Peyer's patch (tissue), 4 donors: ENCODE measurements at places on chromosomes 5 and 9. TPM values are rescaled to one million over a fixed set of nuclear protein-coding genes. Genes with fewer than 3 reads are reported as not detected.

ACSL6 gene
- 1.1 TPM for total RNA-seq

CDX1 gene
- 429 TPM for total RNA-seq

GABRG2 gene
- not detected for total RNA-seq

KLF4 gene
- total RNA-seq, result 170 TPM

PCDHB5 gene
- total RNA-seq, result not detected

ADGRV1 gene
- total RNA-seq, result 2.4 TPM

CDH18 gene
- not detected for total RNA-seq

AQP3 gene
- total RNA-seq, result 194 TPM

DNA sequence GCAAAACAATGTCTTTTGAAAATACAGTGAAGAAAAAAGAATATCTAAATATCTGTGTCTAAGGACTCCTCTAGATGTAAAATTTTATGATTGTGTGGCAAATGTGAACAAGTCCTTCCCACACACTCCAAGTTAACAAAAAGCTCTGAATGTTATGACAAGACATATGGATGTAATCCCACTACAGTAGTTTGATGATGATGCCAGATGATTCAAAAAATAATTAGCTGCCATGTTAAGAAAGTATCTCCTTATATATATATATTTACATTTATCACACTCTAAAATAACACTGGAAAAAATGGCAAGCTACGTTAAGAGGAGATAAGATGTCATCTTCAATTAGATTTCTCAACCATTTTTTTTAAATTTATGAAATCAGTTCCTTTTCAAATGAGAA is 178.5 kb downstream of the NFIB start:
- DNase-seq, result no peak

- no peak for DNase-seq
These were observed 7.6 kb downstream of the PTGES start for GRCh38 chr9:129745200-129745599.

GRCh38 chr5:7394889-7395431 is 978 bp upstream of the ADCY2 start:
- DNase-seq, result no peak

DNA sequence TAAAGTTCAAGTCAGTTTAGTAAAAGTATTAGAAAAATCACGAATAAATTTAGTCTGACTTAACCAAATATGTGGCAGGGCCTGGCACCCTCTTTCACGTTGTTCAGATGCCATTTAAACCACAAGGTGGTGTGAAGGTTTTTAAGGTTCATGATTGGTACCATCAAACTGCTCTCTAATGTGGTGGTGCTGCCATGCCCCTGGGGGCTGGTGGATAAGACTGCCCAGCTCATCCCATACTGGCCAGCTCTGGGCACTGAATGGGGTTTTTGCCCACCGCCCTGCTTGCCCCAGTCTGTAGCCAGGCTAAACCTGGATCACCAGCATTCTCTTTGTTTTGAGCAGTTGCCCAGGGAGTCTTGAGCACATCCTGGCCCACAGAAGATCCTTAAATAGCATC is 159.3 kb downstream of the GABBR2 start:
- DNase-seq, result no peak

DNA sequence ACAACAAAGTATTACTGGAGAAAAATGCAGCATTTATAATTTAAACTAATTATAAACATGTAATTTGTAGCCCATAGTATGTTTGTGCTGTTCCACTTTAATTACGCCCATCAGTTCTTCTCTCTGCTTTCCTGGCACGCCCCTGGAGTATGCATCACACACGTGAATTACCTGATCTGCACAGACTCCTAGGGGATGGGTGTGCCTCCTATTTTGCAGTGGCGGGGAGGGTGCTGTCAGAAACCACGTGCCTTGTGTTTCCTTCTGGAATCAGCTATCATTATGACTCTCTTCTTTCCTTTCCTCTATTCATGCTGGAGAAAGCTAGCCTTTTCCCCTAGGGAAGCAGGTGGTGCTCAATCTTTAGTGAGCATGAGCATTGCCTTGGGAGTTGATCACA is 43.3 kb downstream of the RPS23 start:
- no peak for DNase-seq

- no peak for DNase-seq
These were observed 91.5 kb upstream of the CDKN2B start for GRCh38 chr9:22100626-22101025.

DNA sequence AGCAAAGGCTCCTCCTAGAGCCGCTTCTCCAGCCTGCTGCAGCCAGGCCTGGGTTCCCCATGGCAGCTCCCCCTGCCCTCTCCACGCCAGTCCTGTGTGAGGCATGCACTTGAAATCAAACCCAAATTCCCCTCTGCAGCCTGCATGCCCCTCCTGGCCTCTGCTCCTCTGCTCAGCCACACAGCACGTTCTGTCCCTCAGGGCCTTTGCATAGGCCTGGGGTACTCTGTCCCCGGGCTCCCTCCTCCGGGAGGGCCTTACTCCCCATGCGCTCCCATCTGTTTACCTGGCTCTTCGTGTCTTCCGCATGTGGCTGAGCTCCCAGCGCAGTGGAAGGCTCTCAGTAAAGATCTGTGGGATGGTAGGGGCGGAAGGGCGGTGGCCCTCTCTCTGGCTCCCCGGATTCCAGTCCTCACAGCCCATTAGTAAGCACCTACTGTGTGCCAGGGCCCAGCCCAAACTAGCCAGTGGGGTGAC is 203.5 kb upstream of the IER5L start:
- DNase-seq, result no peak

DNA sequence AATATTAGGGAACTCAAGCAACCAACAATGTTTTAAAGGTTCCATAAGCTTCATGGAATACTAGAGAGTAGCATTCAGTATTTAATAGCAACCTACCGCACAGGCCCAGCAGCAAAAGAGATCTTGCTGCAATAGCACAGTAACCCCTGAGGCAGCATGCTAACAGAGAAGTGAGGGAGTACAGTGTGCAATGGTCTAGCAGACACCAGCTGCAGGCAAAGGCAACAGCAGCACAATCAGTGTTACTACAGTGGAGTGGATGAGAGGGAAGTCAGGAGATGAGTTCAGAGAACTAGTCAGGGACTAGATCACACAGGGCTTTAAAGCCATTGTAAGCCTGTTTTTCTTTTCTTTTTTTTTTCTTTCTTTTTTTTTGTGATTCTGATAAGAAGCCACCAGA is 2.8 kb downstream of the TICAM2 start:
- DNase-seq, result peak; percentile 50

- DNase-seq, result no peak
These were observed 156.7 kb downstream of the EBF1 start for GRCh38 chr5:158943057-158943456.

DNA sequence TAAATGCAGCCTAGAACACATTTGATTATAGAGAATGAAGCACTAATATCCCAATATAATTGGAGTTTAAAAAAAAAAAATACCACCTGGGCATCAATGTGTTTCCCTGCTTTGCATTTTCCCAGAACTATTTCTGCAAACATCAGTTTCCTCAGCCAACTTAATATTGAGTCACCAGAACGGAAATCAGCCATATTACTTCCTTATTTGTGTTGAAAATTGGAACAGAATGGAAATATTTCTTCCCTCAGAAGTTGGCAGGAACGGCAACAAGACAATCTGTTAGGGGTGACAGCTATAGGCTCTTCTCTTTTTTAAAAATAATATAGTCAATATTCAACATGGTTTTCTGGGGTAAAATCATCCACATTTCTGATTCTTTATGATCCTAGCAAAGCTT is 4.0 kb downstream of the MFAP3 start:
- DNase-seq, result no peak

DNA sequence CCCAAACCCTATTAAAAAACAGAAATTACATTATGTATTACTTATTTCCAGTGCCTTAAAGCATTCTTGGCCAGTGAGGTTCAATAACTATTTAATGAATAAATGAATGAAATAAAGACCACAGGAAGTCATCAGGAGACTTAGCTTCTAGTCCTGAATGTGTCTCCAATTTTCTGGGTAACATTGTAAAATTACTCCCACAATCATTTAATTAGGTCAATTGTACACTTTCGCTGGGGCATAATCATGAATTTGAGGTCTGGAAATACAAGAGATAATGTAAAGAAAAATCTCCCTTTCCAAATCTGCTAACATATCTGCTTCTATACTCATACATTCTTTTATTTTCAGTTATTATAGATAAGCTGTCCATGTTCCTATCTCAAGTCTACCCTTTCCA is 199.2 kb downstream of the TLR4 start:
- no peak for DNase-seq

DNA sequence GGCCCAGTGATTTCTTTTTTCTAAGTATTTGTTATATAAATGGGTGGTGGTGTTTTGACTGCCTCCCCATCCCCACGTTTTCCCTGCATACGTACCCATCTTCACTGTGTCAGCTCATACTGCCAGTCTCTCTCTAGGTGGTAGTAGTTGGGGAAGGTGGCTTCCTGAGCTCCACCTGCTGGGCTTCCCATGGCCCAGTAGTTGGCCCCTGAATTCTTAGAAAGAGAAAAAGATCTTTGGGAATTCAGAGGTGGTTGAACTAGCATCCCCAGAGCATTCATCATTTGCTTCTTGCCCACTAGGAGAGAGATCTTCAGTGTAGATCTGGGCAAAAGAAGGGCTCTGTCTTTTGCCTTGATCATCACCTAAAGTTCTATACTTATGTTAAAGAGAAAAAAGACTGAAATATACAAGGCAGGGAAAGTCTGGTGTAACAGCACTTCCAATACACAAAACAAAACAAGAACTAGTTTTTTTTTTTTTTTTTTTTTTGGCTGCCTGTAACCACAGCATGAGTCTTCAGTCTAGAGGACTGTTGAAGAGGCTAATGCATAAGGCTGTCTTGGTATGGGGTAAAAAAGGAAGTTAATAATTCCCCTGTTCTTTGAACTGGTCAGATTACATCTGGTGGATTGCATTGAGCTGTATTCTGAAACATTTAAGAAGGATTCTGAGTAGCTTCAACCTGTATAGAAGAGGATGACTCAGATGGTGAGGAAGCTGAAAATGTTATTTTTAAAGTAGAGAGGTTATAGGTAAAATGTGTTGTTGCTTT is 128.7 kb downstream of the ATG10 start:
- no peak for DNase-seq

DNA sequence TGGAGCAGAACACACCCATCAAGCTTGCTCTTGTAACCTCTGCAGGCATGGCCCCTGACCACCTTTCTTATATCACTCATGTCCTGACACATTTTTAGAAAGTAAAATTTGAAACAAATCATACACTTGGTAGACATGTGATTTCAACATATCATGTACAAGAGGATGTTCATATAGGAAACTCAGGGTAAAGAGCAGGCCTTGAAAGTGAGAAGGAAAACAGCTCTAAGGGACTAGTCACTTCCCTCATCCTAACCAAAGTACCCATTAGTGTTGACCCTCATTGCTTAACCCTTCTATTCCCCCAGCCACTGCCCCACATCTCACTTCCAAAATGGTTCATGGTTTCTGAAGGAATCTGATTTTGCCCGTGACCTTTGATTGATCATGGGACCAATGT is 492.4 kb upstream of the KLF4 start:
- DNase-seq, result no peak

- peak; percentile 72 for DNase-seq
These were observed 4.9 kb downstream of the SMIM3 start for GRCh38 chr5:150783422-150783928.

GRCh38 chr9:37392272-37392671 is 30.2 kb upstream of the GRHPR start:
- no peak for DNase-seq

- no peak for DNase-seq
These were observed 4.4 kb upstream of the TMEM268 start for GRCh38 chr9:114606597-114607207.

DNA sequence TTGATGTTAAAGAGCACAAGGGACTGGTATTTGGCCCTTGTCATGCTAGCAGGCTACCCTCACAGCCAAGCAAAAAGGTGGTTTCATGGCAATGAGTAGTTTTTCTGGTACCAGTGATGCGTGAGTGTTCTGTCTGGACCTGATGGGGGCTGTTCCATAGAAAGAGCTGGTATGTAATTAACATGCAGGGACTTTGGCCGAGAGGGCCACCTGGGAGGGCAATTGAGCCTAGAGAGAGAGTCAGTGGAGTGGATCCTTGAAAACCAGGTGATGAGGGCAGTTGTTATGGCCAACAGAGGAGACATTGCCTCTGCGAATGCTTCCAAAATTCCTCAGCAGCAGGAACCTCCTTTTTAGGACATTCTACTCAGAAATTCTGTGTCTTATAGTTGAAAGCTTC is 383.3 kb downstream of the PSAT1 start:
- no peak for DNase-seq
